ENCODE measurements at places on chromosomes 3 and 15. TPM values are rescaled to one million over a fixed set of nuclear protein-coding genes. Genes with fewer than 3 reads are reported as not detected.

Gene RUBCN
- polyA plus RNA-seq = 37.6 TPM

Gene IMPG2
- 0.04 TPM for polyA plus RNA-seq

Gene NANOGP8
- polyA plus RNA-seq = not detected

Gene MRPL46
- 5.4 TPM for polyA plus RNA-seq

Gene CSPG4
- polyA plus RNA-seq = not detected

Gene KLHL6
- 5.7 TPM for polyA plus RNA-seq

Gene ST8SIA2
- polyA plus RNA-seq = not detected

Gene GABRR3
- not detected for polyA plus RNA-seq

Gene TMC3
- polyA plus RNA-seq = not detected

Gene IL17RD
- polyA plus RNA-seq = not detected

Gene ITGA11
- 0.01 TPM for polyA plus RNA-seq

Gene ASB14
- not detected for polyA plus RNA-seq

Gene DUOX1
- not detected for polyA plus RNA-seq

Gene CP
- not detected for polyA plus RNA-seq

Gene PLSCR2
- not detected for polyA plus RNA-seq

GRCh38 chr3:194255252-194256039, 95.7 kb downstream of the CPN2 start:
- peak; percentile 73 for DNase-seq

DNA sequence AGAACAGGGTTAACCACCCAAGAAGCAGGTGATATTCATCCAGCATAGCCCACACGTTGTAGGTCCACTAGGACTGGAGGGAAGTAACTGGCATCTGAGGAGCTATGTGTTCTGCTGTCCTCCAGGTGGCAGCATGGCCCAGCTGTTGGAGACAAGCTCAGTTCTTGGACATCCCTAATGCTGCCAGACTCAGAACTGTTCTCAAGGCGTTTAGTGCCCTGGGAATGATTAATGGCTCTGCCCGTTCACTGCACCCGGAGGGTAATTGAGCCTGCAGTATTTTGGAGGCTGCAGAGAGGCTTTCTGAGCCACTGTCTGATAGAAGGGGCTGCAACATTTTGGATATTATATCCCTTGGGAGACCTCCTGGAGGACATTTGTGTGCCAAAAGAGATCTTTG, 521.3 kb upstream of the SEMA6D start:
- DNase-seq = peak; percentile 19

- no peak for DNase-seq
Observed at GRCh38 chr15:53978253-53978906, at the start of gene UNC13C. Gene UNC13C (plus strand): TSS chr15:53978441. CDS start chr15:54012904, 34,463 bp downstream.

DNA sequence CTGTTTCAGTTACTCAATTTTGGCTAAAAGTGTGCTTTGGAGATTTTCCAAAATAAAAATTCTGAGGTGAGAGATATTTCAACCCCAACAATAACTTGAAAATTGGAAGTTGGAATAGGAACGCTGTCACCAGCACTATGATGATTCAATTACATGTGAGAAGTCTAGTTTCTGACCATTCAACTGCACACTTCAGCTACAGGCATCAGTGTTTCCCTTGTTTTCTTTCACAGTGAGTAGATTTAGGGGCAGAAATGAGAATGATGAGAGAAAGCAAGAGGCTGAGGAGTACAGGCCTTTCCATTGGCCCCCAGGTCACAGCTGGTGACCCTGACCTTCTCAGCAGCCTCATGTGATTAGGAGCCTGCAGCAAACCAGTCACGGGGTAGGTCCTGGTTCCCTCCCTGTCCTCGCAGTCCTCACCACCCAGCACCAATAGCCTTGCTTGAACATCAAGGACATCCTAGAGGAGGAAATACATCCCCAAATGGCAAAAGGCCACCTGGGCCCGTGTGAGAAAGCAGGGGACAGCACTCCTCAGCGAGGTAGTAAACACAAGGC, 10.0 kb upstream of the FILIP1L start:
- DNase-seq = no peak

DNA sequence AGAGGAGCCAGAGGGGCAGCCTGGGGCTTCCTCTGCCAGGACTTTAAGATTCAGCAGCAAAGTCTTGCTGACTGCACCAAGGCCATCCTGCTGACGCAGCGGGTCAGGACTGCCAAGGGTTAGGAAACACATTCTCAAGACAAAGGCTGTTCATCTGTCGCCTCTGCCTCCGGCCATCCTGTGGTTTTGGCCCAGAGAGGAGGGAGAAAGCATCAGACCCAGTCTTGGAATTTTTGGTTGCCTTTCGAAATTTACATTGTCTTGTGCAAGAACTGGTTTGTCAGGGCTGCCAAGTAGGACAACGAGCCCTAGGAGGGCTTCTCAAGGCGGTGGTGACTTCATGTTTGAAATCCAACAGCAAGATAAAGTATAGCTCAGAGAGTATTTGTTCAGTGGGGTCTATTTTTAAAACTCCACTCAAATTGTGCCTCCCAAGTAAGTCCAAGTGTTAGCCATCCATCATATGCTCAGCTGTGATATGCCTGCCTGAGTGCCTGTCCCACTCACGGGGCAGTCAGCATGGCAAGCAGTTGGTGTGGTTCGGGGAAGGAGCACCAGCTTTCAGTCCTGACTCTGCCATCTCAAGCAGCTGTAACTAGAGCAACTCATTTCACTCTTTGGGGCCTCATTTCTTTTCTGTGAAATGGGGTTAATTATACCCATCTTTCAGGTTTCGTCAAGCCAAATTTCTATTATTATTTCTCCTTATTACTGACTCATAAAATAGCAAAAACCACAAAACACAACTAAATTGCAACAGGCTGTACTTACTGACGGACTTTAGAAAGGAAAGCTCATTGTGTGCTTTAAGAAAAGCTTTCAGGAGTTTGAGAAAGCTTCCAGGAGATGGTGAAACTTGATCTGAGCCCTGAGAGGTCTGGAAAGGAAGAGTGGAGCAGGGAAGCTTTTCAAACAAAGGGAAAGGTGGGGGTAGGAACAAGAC, 42.4 kb upstream of the RHO start:
- peak; percentile 81 for DNase-seq

DNA sequence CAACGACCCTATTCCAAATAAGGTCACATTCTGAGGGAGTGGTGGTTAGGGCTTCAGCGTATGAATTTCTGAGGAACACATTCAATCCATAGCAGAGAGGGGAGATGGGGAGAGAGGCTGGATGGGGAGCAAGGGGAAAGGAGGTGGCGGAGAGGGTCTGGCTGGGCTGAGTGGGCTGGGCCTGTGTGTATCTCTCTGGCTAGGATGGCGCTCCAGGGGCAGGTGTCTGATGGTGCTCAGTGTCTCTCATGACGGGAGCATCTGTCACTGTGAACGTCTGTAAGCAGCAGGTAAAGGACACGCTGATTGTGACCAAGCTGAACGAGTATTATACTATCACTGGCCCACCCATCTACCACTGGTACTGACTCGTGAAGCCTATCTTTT, 159.6 kb downstream of the XXYLT1 start:
- no peak for DNase-seq

GRCh38 chr3:138456961-138457862, 22.8 kb downstream of the ESYT3 start:
- no peak for DNase-seq

- no peak for DNase-seq
Observed at GRCh38 chr15:48939648-48940047, 24.1 kb downstream of the SHC4 start.

DNA sequence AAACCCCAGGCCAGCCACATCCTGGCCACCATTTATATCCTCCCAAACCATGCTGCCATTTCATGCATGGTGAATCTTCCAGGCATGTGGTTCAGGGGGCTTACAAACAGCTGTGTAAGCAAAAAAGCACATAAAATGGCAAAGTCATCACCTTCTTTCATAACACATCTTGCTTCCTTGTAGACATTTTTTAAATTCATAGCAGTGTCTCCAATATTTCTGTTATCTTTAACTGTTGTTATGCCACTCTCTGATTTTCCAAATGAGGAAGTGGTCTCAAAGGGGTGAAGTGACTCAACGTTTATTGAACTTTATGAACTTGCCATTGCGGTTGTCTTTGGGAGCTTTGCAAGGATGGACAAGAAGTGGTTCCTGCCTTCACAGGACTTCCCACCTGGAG, 264.4 kb downstream of the MEX3B start:
- no peak for DNase-seq

DNA sequence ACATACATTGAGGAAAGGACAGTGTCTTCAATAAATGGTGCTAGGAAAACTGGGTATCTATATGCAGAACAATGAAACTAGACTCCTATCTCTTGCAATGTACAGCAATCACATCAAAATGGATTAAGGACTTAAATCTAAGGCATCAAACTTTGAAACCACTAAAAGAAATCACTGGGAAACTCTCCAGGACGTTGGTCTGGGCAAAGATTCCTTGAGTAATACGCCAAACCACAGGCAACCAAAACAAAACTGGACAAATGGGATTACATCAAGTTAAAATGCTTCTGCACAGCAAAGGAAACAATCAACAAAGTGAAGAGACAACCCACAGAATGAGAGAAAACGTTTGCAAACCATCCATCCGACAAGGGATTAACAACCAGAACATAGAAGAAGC, 14.5 kb downstream of the LAMP3 start:
- DNase-seq = no peak

GRCh38 chr15:75921732-75922703, 18.3 kb downstream of the FBXO22 start:
- peak; percentile 4 for DNase-seq

DNA sequence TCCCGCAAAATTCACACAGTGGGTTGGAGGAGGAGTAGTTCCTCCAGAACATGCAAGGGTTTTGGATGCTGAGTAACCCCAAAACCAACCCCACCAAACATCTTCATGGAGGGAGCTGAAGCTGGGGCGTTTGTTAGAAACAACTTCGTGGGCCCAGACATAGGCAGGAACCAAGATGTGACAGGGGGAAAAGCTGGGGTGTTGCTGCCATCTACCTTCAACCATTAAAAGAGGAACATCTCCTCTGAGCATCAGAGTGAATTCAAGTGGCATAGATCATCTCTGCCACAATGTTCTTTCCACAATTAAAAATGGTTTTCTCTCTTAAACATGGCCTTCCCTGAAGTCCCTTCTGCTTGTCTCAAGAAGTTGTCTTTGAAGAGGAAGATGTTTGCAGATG, 20.5 kb downstream of the SIDT1 start:
- peak; percentile 10 for DNase-seq

DNA sequence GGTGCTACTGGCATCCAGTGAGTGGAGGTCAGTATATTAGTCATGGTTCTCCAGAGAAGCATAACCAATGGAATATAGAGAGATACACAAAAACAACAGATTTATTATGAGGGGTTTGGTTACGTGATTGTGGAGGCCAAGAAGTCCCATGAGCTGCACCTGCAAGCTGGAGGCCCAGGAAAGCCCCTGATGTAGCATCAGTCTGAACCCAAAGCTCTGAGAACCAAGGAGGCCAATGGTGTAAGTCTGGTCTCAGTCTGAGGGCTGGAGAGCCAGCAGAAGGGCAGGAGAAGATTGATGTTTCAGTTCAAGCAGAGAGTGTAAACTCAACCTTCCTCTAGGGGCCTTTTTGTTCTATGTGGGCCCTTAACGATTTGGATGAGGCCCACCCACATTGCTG, 144.1 kb downstream of the KLF13 start:
- no peak for DNase-seq

- DNase-seq = no peak
Observed at GRCh38 chr3:8183627-8184026, 318.0 kb upstream of the LMCD1 start.

GRCh38 chr15:83651541-83651940, 2.4 kb upstream of the ADAMTSL3 start:
- no peak for DNase-seq

- DNase-seq = no peak
Observed at GRCh38 chr3:144164352-144164751, 192.7 kb downstream of the DIPK2A start.

GRCh38 chr3:59072681-59073080, 22.9 kb upstream of the CFAP20DC start:
- DNase-seq = no peak

DNA sequence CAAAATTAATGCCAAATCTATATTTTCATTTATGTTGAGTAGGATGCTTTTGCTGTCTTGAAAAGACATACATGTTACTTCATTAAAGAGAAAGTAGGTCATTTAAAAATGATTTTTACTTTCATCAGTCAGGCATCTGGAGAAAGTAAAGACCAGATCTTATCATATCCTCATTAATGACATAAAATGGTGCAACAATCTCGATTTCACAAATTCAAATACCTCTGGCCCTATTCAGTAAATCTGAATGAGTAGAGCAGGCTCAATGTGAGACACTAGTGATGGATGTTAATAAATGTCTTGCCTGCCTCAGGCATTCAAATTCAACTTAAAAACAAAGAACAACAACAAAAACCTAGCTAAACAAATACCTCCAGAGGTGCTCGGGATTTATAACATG, 714.1 kb downstream of the NAALADL2 start:
- no peak for DNase-seq

GRCh38 chr3:159711560-159712333, 276.9 kb upstream of the IL12A start:
- no peak for DNase-seq

DNA sequence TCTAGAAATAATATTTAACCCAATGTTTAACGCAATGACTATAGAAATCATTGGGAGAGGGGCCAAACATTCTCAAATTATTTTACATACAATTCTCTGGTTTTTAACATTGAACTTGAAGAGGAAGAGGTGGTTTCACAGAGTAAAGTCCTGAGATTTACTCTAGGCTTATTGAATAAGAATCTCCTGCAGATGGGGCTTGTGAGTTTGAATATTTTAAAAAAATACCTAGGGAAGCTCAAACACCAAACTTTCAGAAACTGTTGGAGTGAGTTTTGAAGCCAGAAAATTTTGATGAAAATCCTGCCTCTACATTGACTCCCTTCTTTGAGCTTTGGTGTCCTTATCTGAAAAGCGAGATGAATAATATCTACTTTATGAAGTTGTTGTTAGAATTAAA, 906.6 kb downstream of the TUSC7 start:
- no peak for DNase-seq

DNA sequence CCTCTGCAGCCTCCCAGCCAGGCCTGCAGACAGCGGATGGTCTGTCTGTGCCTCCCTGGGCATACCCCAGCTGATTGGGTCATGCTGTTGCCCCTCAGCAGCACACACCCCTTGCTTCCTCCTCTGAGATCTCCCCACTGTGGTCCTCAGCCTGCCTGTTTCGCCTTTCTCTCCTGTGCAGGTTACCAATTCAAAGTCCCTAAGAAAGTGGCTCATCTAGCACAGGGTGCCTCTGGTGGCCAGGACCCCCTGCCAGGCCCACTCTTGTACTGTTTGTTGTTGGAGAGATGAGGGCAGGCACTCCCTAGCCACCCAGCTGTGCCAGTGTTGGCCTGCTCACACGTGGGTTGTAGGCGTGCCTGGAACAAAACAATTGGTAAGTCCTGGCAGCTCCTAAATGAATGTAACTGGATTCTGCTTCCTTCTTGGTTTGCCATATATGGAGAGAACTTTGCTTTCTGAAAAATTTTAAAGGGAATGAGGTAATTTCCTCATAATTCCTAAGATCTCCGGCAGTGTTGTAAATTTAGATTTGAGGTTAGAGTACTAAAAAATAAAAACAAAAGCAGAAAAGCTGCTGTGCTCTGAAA, 213.2 kb upstream of the IL12A start:
- no peak for DNase-seq

GRCh38 chr3:195247863-195248189, 23.1 kb downstream of the XXYLT1 start:
- no peak for DNase-seq

Data from CD14-positive monocyte (primary cell).